ENCODE measurements at places on chromosomes 1 and 21.

- DNase-seq, result no peak
These were observed 10.7 kb upstream of the LAPTM5 start for GRCh38 chr1:30768159-30768829.

- DNase-seq, result no peak
These were observed 124.2 kb downstream of the RUNX1 start for GRCh38 chr21:34924771-34925419.

- DNase-seq, result no peak
These were observed 56.4 kb downstream of the PCBP3 start for GRCh38 chr21:45699966-45700365.

- DNase-seq, result no peak
These were observed 1369.9 kb downstream of the KCNT2 start for GRCh38 chr1:195238313-195238712.

GRCh38 chr1:230337266-230337665 is 88.9 kb downstream of the PGBD5 start:
- DNase-seq, result no peak

DNA sequence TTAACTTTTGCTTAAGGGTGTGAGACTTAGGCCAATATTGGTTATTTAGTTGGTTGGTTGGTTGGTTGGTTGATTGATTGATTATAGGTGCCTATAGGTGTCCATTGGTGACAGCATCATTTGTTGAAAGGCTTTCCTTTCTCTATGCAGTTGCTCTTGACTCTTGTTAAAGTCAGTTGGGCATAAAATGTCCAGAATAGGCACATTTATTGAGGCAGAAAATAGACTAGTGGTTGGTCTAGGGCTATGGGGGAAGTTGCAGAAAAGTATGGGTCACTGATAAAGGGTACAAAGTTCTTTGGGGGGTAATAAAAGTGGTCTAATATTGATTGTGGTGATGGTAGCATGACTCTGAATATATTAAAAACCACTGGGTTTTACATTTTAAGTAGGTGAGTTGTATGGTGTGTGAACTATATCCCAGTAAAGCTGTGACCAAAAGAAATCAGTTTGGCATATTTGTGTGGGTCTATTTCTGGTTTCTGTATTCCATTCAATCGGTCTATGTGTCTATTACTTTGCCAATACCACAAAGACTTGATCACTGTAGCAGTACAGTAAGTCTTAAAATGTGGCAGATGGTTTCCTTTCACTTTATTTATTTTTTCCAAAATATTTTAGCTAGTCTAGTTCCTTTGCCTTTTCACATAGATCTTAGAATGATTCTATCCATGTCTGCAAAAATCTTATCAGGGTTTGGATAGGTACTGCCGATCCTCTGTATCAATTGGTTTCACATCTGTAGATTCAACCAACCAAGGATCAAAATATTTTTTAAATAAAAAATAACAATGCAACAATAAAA is 63.0 kb downstream of the ATP1A1 start:
- no peak for DNase-seq

DNA sequence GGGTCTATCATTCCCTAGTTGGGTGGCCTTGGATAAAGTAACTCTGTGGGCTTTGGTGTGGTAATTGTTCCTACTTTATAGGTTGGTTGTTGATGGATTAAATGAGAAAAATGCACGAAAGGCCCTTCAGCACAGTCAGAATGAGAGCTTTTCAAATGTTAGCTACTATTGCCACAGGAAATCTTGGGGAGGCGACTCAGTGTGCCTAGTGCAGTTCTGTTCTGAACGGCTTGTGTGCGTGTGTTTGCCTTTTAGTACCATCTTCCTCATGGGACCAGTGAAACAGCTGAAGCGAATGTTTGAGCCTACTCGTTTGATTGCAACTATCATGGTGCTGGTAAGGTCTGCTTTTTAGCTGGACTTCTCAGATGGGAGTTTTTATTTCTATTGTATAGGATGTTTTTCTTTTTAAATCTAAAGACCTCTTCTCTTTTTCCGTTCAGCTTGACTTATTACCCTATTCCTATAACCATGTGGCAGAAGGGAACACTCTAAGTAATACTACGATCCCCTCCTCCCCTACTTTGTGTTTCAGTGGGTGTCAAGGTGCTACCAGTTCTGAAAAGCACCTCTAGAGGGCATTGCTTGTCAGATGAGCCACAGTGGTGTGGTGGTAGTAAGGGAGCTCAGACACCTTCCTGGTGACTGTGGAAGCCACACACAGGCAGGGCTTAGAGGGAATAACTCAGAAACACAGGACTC is 9.2 kb downstream of the SFT2D2 start:
- DNase-seq, result peak; percentile 74

DNA sequence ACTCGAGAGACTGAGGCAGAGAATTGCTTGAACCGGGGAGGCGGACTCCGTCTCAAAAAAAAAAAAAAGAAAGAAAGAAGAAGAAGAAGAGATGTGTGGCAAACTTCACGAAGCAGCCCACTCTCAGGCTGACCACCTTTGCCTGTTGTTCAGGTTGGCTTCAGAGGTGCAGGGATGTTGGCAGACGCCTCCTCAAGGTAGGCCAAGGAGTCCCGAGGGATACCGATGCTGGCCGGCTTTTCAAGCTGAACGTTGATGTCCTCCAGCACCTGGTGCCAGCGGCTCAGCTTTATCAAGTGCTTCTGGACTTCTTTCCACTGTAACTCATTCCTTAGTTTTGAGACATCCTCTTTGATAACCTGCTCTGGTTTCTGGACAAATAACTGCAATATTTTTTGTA is 243.8 kb upstream of the ADGRL2 start:
- no peak for DNase-seq

DNA sequence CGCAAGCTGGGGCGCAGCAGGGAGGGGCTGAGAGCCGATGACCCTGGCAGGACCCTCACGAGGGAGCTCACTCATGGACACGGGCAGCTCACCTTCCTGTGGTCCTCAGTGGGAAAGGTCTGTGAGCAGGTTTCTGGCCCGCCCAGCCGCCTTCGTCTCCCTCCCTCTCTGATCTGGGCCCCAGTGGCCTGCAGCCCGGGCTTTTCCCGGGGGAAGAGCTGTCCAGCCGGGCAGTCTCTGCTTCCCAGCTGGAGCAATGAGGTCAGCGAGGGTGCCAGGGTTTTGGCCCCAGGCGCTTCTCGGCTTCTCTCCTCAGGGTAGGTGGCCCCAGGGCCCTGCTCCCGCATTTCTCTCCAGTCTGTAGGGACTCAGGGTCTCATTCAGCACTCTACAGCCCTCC is 22.2 kb upstream of the ARHGEF16 start:
- no peak for DNase-seq

DNA sequence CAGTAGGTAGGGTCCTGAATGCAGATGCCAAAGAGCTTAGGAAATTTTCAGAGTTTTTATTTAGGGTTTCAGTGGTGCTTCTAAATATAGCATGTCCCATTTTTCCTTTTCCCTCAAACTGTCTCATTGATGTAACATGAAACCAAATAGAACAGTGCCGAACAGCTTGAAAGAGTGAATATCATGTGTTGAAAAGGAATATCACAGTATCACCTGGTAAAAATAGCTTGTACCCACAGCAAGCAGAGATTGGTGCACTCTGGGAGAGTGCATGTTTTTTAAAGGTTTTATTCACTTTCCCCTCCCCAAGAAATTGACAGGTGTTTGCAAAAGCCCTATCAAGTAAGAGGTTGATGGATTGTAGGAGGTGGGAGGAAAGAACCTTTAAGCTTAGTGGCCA is 41.9 kb upstream of the ELAVL4 start:
- DNase-seq, result no peak

GRCh38 chr1:86542631-86543030 is 4.2 kb upstream of the CLCA4 start:
- DNase-seq, result no peak

GRCh38 chr1:7371926-7372325 is 399.2 kb upstream of the VAMP3 start:
- DNase-seq, result no peak

DNA sequence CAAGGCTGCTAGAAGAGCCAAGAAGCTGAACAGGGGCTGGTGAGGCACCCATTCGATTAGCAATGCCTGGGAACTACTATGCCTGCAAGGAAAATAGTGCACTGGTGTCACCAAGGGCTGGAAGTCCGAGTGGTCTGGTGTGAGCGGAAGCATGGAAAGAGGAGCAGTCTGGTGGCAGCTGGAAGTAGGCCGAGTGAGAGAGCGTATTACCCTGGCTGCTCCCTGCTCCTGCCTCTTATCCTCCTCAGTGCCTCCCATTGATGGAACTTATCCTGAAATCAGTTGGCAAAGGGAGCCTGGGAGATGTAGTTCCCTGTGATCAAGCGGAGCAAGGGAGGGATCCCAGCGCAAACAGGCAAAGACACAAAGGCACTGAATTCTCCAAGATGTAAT is 9.6 kb downstream of the SMAP2 start:
- DNase-seq, result no peak

DNA sequence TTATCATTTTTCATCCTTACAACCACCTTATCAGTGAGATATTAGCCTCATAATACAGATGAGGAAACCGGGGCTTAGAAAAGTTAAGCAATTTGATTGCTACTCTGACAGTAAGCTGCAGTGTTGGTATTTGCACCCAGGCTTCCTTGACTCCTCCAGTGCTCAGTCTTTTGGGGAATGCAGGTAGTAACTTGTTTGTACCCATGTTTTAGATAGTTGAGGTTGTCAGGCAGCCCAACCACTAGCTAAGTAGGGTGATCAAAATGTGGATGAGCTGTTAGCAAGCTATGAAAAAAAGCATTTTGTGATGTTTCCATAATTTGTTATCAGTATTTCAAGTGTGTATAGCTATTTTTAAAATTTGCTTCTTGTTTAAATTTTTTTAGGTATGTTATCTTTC is 80.8 kb downstream of the SASS6 start:
- DNase-seq, result no peak

- DNase-seq, result no peak
These were observed 2.0 kb downstream of the GLUL start for GRCh38 chr1:182389619-182390047.

DNA sequence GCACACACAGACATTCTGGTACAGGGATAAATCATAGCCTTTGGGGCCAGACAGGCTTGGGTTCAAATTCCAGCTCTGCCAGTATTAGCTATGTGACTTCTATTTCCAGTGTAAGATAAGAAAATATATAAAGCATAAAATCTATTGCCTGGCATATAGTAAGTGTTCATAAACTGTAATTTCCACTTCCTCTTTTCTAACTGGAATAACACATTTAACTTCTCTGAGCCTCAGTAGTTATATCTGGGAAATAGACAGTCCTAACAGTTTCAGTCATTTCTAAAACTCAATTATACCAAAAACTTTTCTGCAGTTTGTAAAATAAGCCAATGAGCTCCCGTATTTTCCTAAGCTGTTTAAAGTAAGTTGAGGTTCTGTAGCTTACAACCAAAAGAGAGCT is 351.4 kb downstream of the ZNF326 start:
- no peak for DNase-seq

DNA sequence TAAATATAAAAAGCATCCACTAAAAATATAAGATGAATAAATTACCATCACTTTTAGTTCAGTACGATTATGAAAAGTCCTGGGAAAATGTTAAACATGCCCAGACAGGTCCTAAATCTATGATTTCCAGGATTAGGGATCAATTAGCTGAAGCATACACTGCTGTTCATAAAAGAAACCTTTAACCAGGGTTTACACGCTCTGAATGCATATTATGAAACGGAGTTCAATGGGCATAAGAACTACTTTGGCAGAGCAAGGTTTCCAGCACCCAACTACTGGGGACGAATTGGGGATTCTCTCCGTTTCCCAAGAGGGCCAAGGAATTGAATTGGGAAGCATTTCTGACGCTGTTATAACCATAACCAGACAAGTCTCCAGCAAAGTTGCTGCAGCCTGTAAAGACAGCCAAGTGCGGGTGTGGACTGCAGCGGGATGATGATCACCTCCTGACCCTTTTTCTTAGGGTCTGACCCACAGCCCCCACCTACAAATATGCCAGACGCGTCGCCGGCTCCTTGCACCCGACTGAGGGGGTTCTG is 1.6 kb downstream of the SLC30A1 start:
- DNase-seq, result no peak

DNA sequence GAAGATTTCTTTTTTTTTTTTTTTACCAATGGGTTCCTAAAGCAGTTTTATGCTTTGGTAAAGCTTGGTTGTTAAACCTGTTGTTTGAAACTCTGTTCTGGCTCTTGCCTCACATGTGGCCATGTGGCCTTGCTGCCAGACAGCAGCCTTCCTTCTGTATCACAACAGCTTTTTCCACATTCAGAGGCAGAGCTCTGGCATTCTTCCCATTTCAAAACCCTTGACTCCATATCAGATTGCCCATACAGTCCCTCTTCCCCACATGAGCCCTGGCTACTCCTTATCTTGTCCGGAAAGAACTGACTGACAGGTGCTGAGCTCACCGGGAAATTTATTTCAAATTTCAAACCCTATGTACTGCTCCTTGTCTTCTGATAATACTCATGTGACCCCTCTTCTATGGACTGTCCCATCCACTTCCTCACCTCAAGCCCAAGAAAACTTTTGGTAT is 38.5 kb upstream of the LAX1 start:
- no peak for DNase-seq

GRCh38 chr1:110465038-110465813 is 14.3 kb downstream of the PROK1 start:
- DNase-seq, result no peak

- DNase-seq, result no peak
These were observed 52.5 kb upstream of the PRMT6 start for GRCh38 chr1:107003972-107004371.

DNA sequence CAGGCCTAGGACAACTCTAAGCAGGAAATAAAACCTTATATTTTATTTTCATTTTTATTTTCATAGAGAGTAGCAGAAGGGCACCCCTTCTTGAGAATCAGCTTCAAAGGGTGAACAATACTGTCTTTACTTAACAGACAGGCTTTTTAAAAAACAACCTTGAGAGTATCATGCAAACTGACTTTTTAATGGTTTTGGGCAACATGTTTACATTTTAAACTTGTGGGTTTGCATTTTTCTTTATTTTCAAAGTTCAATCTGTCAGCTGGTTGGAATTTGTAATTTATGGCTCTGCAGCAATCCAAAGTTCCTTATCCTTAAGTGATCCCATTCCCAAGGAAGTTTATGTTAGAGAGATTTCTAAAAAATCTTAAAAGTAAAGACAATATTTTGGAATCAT is 392.3 kb upstream of the ADAMTS5 start:
- DNase-seq, result no peak

DNA sequence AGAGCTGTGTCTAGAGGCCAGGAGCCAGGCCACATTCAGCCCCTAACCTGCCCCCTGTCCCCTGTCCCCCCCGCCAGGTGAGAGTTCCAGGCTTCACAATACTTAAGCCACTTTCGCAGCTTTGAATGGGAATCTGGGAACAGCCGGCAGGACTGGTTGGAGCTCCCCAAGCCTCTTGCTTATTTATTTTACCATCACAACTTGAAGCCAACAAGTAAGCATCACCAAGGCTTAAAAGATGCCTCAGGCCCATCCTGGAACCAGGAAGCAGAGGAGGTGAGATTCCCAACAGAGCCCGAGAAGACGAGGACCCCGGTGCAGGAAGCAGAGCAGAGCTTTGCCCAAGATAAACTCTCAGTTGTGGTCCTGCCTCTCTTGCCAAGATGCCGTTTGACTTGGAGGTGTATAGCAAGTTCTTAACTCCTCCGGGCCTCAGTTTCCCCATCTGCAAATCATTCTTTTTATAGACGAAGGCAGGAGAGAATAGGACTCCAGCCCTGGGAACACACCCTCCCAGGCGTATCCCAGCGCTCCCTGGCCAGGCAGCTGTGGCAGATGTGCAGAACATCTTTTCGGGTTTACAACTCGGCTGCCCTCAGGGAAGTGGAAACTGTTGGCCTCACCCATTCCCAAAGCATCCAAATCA is 66.8 kb upstream of the SLC25A33 start:
- DNase-seq, result no peak
